Adrenal gland (tissue), 19 donors: ENCODE measurements at places on chromosomes 5 and 9. TPM values are rescaled to one million over a fixed set of nuclear protein-coding genes. Genes with fewer than 3 reads are reported as not detected.

DNA sequence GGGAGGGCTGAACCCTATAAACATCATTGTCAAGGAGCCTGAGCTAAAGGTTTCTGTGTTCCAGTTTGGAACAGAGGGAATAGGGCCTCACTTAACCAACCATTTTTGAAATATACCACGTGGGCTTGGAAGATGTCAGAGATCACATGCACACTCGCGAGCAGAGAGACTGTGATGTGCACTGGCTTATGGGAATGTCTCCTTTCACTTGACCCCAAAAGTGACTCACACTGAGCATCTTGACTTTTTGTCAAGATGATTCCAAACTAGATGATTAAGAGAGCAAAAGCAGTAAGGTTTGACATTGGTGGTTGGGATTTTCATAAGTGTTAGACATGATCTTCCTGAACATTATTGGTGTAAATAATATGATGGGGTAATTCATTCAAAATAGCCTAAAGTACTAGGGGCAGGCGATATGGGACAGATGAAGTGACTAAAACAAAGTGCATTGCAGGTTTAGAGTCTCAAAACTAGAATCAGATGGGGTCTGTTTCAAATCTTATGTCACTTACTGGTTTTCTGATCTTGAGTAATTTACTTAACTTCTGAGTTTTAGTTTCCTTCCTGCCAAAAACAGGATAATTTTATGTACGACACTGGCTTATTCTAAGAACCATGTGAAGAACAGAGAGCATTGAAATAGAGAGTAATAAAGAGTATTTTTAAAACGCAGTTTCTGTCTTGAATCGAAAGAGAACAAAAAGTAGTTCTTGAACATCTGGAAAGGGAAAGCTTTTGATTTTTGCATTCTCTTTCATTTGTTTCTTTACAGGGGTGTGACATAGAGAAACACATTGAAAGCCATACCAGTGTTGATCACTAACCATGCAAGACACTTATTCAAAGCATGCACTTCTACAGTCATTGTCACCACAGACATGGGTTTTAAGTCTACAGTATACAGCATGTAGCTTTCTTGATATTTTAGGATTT lies 383.0 kb downstream of the DIRAS2 start:
- no peak for DNase-seq

- DNase-seq, result no peak
Measured at GRCh38 chr9:115395511-115396021, 277.6 kb upstream of the TNC start.

- DNase-seq, result no peak
Measured at GRCh38 chr9:137423514-137424291, 510 bp downstream of the NOXA1 start.

- DNase-seq, result peak; percentile 90
Measured at GRCh38 chr9:109035684-109036423, 22.6 kb upstream of the CTNNAL1 start.

Gene GLRA1
- not detected for total RNA-seq

Gene SPAG8
- 0.98 TPM for total RNA-seq

Gene STING1
- total RNA-seq, result 29.4 TPM

DNA sequence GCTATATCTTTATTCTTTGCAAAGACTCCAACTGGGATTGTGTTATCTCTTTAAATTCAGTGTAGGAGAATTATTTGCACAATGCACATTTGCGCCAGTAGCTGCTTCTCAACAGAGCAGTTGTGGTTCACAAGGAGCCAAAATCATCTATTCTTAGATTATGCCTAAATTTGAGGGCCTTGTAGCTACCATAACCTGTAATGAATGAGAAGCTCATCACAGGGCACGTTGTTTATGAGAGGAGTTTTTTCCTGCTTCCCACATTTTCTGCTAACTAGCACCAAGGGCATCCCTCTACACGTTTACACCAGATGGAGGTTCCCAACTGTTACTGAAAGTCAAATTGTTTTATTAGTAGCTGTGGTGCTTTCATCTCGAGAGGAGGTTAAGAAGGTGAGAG lies 322.4 kb downstream of the TMEM161B start:
- no peak for DNase-seq

GRCh38 chr9:76448501-76448900 lies 10.5 kb upstream of the GCNT1 start:
- no peak for DNase-seq

DNA sequence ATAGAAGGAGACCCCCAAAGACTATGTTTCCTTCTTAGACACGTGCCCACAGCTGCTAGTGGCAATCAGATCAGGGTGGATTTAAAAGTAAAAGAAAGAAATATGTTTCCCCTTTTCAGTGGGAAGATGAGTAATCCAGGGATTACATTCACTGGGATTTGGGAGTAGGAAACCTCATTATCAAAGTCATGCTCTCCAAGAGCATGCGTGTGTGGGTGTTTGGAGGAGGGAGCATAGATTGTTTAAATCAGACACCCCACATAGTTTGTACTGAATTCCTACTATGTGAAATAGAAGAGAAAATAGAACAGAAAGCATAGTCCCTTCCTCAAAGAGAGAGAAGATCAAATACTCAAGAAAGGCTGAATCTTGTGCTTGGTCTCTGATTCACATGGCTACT lies 65.5 kb upstream of the TBCA start:
- DNase-seq, result no peak

Gene PCDHGA8
- 1.2 TPM for total RNA-seq

DNA sequence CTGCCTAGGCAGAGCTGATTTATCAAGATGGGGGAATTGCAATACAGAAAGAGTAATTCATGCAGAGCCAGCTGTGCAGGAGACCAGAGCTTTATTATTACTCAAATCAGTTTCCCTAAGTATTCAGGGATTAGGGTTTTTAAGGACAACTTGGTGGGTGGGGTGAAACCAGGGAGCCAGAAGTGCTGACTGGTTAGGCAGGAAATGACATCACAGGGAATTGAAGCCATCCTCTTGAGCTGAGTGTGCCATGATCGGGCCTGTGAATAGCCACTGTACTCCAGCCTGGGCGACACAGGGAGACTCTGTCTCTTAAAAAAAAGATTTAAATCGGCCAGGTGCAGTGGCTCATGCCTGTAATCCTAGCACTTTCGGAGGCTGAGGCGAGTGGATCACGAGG lies 45.3 kb upstream of the CDK5RAP2 start:
- no peak for DNase-seq

DNA sequence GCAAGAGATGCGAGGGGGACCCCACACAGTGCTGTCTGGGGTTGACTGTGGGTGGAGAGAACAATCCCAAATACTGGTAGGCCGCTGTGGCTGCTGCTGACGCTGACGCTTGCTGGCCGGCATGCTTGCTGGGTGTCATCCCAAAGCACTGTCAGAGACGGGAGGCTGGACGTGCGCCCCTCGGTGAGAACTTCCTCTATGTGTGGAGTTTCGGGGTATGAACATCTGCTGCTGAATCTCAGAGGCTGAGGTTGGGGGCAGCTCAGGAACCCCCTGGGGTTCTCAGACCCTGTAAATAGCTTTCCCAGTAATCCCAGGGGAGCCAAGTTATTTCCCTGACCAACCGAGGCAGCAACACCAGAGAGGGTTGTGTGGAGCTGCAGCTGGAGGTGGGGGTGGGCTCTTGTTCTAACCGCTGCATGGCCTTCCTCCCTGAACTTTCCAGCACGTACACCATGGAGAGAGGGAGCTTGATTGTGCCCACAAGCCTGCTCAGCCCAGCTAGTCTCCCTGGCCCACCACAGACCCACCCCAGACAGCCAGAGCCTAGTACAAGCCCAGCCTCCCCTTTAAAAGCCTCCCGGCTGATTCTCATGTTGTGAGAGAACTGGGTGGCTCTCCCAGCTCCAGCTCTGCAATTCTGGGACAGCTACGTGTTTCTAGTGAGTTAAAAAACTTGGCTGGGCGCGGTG lies 21.8 kb upstream of the SLC12A7 start:
- no peak for DNase-seq

DNA sequence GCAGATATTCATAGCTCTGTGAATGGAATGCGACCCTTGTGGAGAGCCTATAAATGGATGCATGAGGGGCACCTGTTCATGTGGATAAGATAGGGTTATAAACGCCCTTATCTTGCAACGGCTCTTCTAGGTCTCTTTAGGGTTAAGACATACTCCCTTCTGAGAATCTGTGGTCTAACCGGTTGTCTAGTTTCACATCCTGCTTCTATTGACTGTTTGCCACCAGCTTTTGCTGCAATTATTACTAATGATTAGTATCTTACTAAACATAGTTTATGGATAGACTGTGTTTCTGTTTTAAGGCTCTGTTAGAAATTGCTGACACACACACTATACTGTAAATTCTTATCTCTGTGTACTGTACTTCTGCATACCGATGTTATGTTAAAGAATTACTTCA lies 198.9 kb upstream of the CYLC2 start:
- DNase-seq, result no peak

Gene SLC45A2
- total RNA-seq, result not detected

Gene PCDHGC5
- total RNA-seq, result 1.9 TPM

- no peak for DNase-seq
Measured at GRCh38 chr9:69497816-69498215, 172.8 kb downstream of the ENTREP1 start.

GRCh38 chr5:127762412-127762811 lies 59.2 kb downstream of the CCDC192 start:
- DNase-seq, result no peak

Gene TJP2
- 32.9 TPM for total RNA-seq

Gene CDX1
- total RNA-seq, result 0.11 TPM
